ENCODE measurements at places on chromosomes 5 and 9. TPM values are rescaled to one million over a fixed set of nuclear protein-coding genes. Genes with fewer than 3 reads are reported as not detected.

Gene C5orf52
- total RNA-seq, result not detected

Gene MSX2
- not detected for total RNA-seq

GRCh38 chr5:150143350-150144245 lies 12.0 kb downstream of the PDGFRB start:
- H3K27ac ChIP-seq, result peak overlapping the region; percentile 34
- peaks cover 25% of the 10 kb centered on the region for H3K4me1 ChIP-seq
- DNase-seq, result no peak
- peaks cover 9% of the 10 kb centered on the region for H3K36me3 ChIP-seq

GRCh38 chr9:14180093-14180959 lies 133.6 kb downstream of the NFIB start:
- H3K4me3 ChIP-seq, result no peak overlapping the region
- H3K27me3 ChIP-seq, result no peaks in the 10 kb centered on the region
- no peaks in the 10 kb centered on the region for H3K4me1 ChIP-seq
- no peak overlapping the region for H3K27ac ChIP-seq

DNA sequence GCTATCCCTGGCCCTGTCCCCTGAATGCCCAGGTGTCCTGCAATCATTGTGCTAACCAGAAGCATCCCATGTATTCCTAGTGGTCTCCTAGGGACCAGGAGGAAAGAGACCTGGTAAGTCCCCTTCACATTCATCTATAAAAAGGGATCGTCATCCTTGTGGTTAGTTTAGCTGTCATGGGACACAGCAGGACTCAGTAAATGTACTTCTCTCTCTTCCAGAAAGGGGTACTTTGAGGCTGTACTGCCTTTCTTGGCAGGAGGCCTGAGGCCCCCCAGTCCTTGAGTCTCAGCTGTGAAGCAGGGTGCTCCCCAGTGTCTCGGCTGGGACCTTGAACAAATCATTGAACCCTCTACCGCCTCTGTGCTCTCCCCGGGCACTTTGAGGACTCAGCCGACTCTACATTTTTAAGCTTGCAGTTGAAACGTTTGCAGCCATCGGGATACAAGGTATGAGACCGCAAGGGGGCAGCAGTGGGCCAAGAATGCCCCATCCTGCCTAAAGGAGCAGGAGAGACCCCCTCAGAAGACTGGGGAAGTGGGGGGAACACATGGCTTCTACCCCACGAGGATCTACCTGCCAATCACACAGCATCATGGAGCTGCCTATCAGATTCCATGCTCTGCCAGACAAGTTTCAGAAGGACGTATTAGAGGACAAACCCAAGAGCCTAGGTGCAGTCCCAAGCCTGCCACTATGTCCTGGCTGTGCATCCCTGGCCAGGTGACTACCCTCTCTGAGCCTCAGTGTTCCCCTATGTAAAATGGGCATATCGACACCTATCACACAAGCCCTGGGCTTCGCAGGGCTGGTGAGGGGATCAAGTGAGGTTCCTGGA lies 2.4 kb upstream of the PHYKPL start:
- H3K4me1 ChIP-seq, result peaks cover 69% of the 10 kb centered on the region
- H3K27me3 ChIP-seq, result no peaks in the 10 kb centered on the region
- peak overlapping the region; percentile 0 for H3K4me3 ChIP-seq
- H3K36me3 ChIP-seq, result peaks cover 16% of the 10 kb centered on the region

Gene PLEKHG4B
- not detected for total RNA-seq

GRCh38 chr5:756171-756570 lies 28.4 kb downstream of the ZDHHC11B start:
- no peaks in the 10 kb centered on the region for H3K4me1 ChIP-seq
- no peaks in the 10 kb centered on the region for H3K27me3 ChIP-seq

- H3K36me3 ChIP-seq, result no peaks in the 10 kb centered on the region
- H3K4me3 ChIP-seq, result no peak overlapping the region
- no peaks in the 10 kb centered on the region for H3K27me3 ChIP-seq
- no peaks in the 10 kb centered on the region for H3K4me1 ChIP-seq
These were observed 50.2 kb upstream of the DNAH5 start for GRCh38 chr5:13994621-13995253.

Gene QRFP
- not detected for total RNA-seq

GRCh38 chr9:13239208-13239607 lies 40.3 kb downstream of the MPDZ start:
- H3K27ac ChIP-seq, result no peak overlapping the region
- DNase-seq, result no peak
- no peak overlapping the region for H3K4me3 ChIP-seq

Gene C9orf43
- total RNA-seq, result 0.54 TPM

Gene CTXN3
- not detected for total RNA-seq

- H3K27ac ChIP-seq, result peak overlapping the region; percentile 30
- no peak overlapping the region for H3K4me3 ChIP-seq
- H3K36me3 ChIP-seq, result peaks cover 8% of the 10 kb centered on the region
These were observed 9.4 kb downstream of the BBLN start for GRCh38 chr9:128169492-128169891.

Gene IL31RA
- total RNA-seq, result not detected

- H3K4me3 ChIP-seq, result no peak overlapping the region
- no peak overlapping the region for H3K27ac ChIP-seq
- no peaks in the 10 kb centered on the region for H3K27me3 ChIP-seq
- no peaks in the 10 kb centered on the region for H3K36me3 ChIP-seq
- DNase-seq, result no peak
These were observed 203.9 kb upstream of the CDH9 start for GRCh38 chr5:27242258-27242626.

Gene FKBP15
- 40.7 TPM for total RNA-seq

Measured in activated naive CD8-positive, alpha-beta T cell treated with anti-CD3 and anti-CD28 coated beads, Interleukin-2, amount 10 ng/mL, durations not matched to agents 7 days and 5 days (primary cell).